HuH-7.5 (cell line): ENCODE measurements at places on chromosomes 6 and 20.

GRCh38 chr6:165835410-165835851, 172.4 kb upstream of the PDE10A start:
- no peak for DNase-seq

- DNase-seq: no peak
Measured at GRCh38 chr20:51412333-51412871, 130.1 kb downstream of the NFATC2 start.

DNA sequence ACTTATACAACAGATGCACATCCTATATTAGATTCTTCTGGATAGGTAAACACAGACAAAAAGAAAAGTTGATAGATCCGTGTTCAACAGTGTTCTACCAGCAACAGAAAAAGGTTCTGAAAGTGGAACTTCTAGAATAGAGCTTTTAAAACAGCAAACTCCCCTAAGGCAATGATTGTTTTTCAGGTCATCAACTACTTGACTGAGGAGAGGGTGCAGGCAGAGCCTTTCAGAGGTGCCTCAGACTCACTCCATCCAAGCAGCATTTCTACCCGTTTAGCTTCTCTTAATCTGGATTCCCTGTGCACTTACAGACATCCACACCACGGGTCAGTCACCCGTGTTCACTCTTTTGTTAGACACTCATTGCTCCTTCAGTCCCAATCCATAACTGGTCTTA, 28.9 kb downstream of the FYN start:
- no peak for DNase-seq

GRCh38 chr6:77354581-77354980, 108.7 kb downstream of the HTR1B start:
- DNase-seq: no peak

- DNase-seq: peak; percentile 73
Measured at GRCh38 chr20:46021361-46022359, 7.4 kb upstream of the SLC12A5 start.

DNA sequence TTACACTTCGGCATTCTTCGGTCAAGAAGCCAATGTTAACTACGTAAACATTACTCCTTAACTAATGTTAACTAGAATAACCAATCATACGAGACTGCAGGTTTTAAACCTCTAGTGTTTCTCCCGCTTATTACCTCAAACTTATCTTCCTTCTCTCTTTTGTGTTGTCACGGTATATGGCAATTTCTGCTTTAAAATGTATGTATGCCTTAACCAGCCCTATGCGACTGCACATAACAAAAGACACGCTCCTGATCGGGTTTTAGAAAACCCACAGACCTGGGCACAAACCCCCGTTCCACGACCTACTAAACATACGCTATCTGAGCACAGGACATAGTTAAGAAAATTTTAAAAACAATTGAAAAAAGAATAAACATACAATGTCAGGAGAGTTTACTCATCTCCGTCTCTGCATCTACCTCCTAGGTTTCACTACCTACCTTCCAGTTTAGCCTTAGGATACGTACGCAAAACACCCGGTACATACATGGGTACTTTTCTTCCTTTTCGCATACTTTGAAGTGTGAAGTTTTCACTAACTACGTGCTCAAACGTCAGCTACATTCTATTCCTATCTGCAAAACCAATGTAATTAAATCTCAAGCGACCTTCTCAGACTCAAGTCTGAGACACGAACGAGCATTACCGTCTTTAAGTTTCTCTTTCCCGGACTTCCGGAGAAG, 1.1 kb downstream of the CD164 start:
- peak; percentile 27 for DNase-seq

DNA sequence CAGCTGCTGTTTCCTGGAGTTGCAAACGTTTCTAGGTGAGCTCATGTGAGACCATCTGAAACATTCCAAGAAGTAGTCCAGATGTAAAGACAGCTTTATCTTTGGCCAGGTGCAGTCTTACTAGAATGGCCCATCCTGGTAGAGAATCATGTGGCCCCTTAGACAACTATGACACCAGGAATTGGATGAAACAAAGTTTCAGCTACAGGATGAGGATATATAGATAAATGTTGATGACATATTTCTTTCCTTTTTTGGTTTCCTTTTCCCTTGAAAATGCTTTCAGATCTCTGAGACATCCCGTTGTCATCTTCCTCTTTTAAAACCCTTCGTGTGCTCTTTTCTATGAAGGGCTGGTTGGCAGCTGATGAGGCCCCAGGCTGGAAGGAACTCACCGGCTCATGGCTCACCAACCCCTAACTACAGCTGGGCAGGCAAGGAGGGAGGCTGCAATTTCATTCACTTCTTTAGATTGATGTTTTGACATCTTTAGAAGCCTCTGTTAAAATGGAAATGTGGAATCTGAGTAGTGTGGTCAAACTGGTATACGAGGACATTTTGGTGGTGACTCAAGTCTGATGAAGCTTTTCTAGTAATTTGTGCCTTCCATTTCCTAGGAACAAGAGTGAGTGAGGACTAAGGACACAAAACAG, 167.9 kb upstream of the TNFAIP3 start:
- no peak for DNase-seq
